ENCODE measurements at places on chromosomes 11 and 22.

- H3K4me1 ChIP-seq = no peaks in the 10 kb centered on the region
- H3K27ac ChIP-seq = no peak overlapping the region
- no peaks in the 10 kb centered on the region for H3K27me3 ChIP-seq
- no peak overlapping the region for H3K4me3 ChIP-seq
- DNase-seq = no peak
Measured at GRCh38 chr11:89433278-89433677, 57.9 kb downstream of the NOX4 start.

GRCh38 chr11:60924906-60925853, 920 bp downstream of the TMEM132A start:
- no peak overlapping the region for H3K27ac ChIP-seq
- no peak for DNase-seq
- H3K36me3 ChIP-seq = peaks cover under 1% of the 10 kb centered on the region
- H3K27me3 ChIP-seq = no peaks in the 10 kb centered on the region

- H3K36me3 ChIP-seq = no peaks in the 10 kb centered on the region
- H3K4me1 ChIP-seq = peaks cover 11% of the 10 kb centered on the region
- H3K27ac ChIP-seq = no peak overlapping the region
- no peak overlapping the region for H3K4me3 ChIP-seq
- DNase-seq = no peak
Measured at GRCh38 chr11:105181521-105181920, 42.0 kb upstream of the CARD18 start.

GRCh38 chr11:1375955-1376258, 13.8 kb upstream of the BRSK2 start:
- H3K27ac ChIP-seq = no peak overlapping the region
- H3K36me3 ChIP-seq = no peaks in the 10 kb centered on the region
- H3K4me3 ChIP-seq = no peak overlapping the region
- no peaks in the 10 kb centered on the region for H3K4me1 ChIP-seq

GRCh38 chr22:40624770-40625169, 11.7 kb downstream of the MRTFA start:
- peaks cover 50% of the 10 kb centered on the region for H3K4me1 ChIP-seq
- no peak overlapping the region for H3K27ac ChIP-seq
- no peaks in the 10 kb centered on the region for H3K27me3 ChIP-seq
- no peak overlapping the region for H3K4me3 ChIP-seq

GRCh38 chr11:109794501-109794900, 298.7 kb upstream of the ZC3H12C start:
- H3K4me3 ChIP-seq = no peak overlapping the region
- DNase-seq = no peak

- no peak for DNase-seq
- peaks cover 69% of the 10 kb centered on the region for H3K4me1 ChIP-seq
- H3K27ac ChIP-seq = peak overlapping the region; percentile 39
- H3K4me3 ChIP-seq = no peak overlapping the region
- H3K36me3 ChIP-seq = peaks cover 11% of the 10 kb centered on the region
Measured at GRCh38 chr22:46159212-46159611, 8.9 kb downstream of the PPARA start.

- H3K27me3 ChIP-seq = no peaks in the 10 kb centered on the region
- no peak overlapping the region for H3K4me3 ChIP-seq
- DNase-seq = no peak
- no peaks in the 10 kb centered on the region for H3K36me3 ChIP-seq
Measured at GRCh38 chr11:126392633-126393013, 37.1 kb downstream of the ST3GAL4 start.

DNA sequence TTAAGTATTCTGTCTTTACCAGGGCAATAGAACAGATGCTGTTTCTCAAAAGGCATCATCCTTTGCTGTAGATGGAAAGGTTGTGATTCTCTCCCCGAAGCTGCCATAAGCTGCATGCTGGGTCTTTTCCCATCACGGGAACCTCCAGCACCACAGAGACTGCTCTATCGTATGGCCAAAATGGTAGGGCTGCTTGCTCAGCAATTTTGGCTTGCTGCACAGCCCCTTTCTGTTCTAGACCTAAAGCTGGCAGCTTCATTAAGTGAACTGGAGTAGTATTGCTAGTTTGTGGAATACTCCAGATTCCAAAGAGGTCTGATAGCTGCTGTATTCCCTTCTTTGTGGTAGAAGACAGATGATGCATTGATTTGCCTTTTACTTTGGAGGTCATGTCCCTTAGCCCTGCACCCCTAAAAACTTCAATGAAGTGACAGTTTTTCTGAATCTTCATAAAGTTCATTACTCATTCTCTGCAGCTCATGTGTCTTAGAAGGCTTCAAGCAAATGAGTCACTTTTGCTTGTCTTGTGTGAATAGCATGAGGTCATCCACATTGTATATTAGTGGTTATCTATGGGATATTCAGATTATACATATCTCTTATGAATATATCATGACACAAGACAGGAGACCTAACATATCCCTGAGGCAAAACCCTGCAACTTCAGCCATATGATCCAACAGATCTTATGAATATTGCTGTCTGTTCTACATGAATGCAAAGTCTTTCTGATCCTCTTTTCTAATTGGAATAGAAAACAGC, 245.3 kb downstream of the FAM76B start:
- H3K27me3 ChIP-seq = peaks cover 2% of the 10 kb centered on the region
- no peaks in the 10 kb centered on the region for H3K4me1 ChIP-seq
- no peak overlapping the region for H3K27ac ChIP-seq

DNA sequence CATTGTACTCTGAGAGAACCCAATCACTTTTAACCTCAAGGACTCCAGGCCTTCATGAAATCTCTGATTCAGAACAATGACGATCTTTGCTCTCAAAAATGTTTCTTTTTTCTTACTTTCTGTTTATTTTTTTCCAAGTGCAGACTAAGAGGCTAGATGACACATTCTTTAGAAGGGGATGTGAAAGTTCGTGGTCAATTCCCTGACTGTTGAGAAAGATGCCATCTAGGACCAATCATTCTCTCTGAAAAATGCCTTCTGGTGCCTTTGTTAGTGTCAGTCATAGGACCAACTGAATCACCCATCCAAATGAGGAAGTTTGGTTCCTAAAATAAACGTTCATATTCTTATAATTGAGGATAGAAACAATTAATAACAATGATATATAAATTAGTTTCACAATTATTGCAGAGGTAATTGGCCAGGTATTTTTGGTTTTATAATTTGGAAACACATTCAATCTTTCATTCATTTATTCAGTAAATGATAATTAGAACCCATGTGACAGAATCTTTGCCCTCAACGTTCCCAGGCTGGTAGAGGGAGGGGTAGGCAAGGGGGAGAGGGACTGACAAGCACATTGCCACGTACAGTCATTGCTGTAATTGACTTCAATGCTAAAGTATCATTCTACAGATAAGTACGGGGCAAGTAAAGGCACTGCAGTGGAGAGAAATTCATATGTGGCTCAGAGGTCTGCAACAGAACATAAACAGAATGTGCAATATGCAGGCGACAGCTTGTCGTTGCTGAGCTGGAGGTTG, 333.4 kb upstream of the MPPED2 start:
- no peaks in the 10 kb centered on the region for H3K27me3 ChIP-seq
- no peaks in the 10 kb centered on the region for H3K4me1 ChIP-seq
- no peak overlapping the region for H3K27ac ChIP-seq

DNA sequence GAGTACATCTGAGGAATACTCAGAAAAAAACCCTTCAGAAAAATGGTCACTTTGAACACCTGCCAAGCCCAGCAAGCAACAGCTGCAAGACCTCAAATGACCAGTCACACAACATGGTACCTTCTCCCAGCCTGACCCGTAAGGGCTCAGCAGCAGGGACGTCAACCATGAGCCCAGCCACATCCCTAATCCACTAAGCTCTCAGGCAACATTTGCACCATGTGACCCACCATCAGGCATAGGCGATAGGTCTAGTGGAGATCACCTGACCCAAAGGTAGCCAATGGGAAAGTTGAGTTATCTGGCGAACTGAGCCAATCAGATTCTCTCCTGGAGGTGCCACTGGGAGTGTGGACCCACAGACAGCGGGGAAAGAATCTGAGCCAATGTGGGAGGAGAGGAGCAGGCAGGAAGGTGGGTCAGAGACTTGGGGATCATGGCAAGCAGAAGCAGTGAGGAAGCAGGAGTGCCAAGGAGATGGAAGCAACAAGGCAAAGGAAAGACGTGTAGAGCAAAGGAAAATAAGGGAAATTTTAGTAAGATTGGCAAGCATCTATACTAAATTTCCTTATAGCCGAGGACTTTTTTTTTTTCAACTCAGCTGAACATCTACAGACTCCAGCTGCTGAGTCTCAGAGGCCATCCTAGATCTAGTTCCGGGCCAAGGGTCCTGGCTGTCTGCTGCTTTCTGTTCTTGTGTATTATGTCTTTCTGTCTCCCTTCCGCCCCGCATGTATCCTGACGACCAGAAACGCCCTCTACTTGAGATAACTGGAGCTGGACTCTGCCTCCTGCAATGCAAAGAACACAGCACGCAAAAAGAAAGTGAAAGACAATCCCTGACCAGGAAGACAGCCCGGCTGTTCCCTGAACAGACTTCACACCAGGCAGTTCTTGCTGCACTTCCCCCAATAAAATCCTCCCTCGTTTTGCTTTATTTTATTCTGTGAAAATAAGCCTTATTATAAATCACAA, 11.0 kb upstream of the PLAAT2 start:
- peaks cover 33% of the 10 kb centered on the region for H3K4me1 ChIP-seq
- H3K27ac ChIP-seq = peak overlapping the region; percentile 85
- no peaks in the 10 kb centered on the region for H3K27me3 ChIP-seq
- H3K4me3 ChIP-seq = peak overlapping the region; percentile 44
- peak; percentile 78 for DNase-seq

GRCh38 chr11:29243616-29244015, 773.2 kb downstream of the KCNA4 start:
- H3K27ac ChIP-seq = no peak overlapping the region
- DNase-seq = no peak
- no peaks in the 10 kb centered on the region for H3K4me1 ChIP-seq
- no peak overlapping the region for H3K4me3 ChIP-seq

- H3K27ac ChIP-seq = no peak overlapping the region
- DNase-seq = no peak
- no peak overlapping the region for H3K4me3 ChIP-seq
- H3K4me1 ChIP-seq = no peaks in the 10 kb centered on the region
Measured at GRCh38 chr11:15794361-15795150, 561.8 kb downstream of the SOX6 start.

DNA sequence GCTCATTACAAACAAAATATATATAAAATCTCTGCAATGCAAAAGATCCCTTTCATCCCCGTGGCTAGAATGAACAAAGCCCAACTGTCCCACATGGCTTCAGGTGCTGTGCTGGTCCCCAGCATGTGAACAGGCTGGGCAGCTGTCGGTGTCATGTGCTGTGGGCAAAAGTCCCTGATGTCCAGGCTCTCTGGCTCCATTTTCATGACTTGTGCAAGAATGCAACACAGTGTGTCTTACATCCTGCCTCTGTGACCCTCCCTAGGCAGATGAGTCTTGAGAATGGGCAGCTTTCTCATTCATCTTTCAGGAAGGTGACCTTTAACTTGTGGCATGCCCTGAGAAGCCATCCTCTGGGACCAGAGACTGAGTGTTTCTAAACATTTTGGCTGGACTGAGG, 14.5 kb downstream of the GUCD1 start:
- no peak for DNase-seq
- H3K27ac ChIP-seq = no peak overlapping the region
- H3K27me3 ChIP-seq = no peaks in the 10 kb centered on the region
- H3K4me3 ChIP-seq = no peak overlapping the region
- H3K36me3 ChIP-seq = peaks cover 38% of the 10 kb centered on the region
- peaks cover 11% of the 10 kb centered on the region for H3K4me1 ChIP-seq

GRCh38 chr11:117851106-117851505, 25.4 kb downstream of the FXYD6 start:
- H3K36me3 ChIP-seq = no peaks in the 10 kb centered on the region
- H3K27me3 ChIP-seq = peaks cover 1% of the 10 kb centered on the region
- no peak overlapping the region for H3K4me3 ChIP-seq
- DNase-seq = no peak
- H3K4me1 ChIP-seq = no peaks in the 10 kb centered on the region
- H3K27ac ChIP-seq = no peak overlapping the region

GRCh38 chr22:30416403-30416802, 9.2 kb upstream of the MTFP1 start:
- H3K27me3 ChIP-seq = no peaks in the 10 kb centered on the region
- H3K4me3 ChIP-seq = no peak overlapping the region
- no peak overlapping the region for H3K27ac ChIP-seq
- peak; percentile 70 for DNase-seq
- peaks cover 61% of the 10 kb centered on the region for H3K4me1 ChIP-seq
- peaks cover 36% of the 10 kb centered on the region for H3K36me3 ChIP-seq

GRCh38 chr11:85965202-85965601, 103.7 kb downstream of the PICALM start:
- DNase-seq = no peak
- peaks cover 57% of the 10 kb centered on the region for H3K36me3 ChIP-seq
- no peak overlapping the region for H3K4me3 ChIP-seq
- 0 out of 2 replicates have a peak, but pooled peaks cover under 1% of the 10 kb centered on the region for H3K4me1 ChIP-seq

DNA sequence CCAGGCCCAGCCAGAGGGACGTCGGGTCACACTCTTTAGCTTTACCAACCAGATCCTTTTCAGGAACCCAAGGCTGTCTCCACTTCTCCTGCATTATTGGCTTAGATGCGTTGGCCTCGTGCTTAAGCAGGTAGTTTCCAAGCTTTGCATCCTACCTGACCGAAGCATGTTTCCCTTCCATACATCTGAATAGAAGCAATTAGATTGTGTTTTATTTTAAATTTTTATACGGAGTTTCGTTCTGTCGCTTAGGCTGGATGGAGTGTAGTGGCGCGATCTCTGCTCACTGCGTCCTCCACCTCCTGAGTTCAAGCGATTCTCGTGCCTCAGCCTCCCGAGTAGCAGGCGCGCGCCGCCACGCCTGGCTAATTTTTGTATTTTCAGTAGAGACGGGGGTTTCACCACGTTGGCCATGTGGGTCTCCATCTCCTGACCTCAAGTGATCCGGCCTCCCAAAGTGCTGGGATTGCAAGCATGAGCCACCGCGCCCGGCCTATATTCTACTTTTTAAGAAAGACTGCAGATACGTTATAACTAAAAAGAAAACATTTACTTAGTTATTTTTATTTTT, 677 bp downstream of the DYNC2H1 start:
- DNase-seq = no peak
- H3K27ac ChIP-seq = no peak overlapping the region
- H3K4me3 ChIP-seq = peak overlapping the region; percentile 70
- H3K4me1 ChIP-seq = peaks cover 16% of the 10 kb centered on the region
- no peaks in the 10 kb centered on the region for H3K36me3 ChIP-seq
- no peaks in the 10 kb centered on the region for H3K27me3 ChIP-seq

DNA sequence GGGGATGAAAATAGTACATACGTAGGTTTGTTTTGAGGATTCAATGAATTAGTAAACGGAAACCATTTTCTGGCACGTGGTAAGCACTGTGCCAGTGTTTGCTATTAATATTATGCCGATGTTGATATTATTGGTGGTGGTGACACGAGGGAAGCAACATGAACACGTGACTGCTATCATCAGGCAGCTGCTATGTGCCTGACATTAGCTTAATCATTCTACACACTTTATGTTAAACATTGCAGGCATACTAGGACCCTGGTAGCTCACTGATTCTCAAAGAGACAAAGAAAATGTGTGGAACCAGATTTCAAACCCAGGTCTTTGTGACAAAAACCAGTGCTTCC, 656 bp downstream of the SRRD start:
- H3K4me3 ChIP-seq = peak overlapping the region; percentile 91
- peak overlapping the region; percentile 91 for H3K27ac ChIP-seq
- H3K36me3 ChIP-seq = peaks cover 16% of the 10 kb centered on the region
- no peak for DNase-seq
- H3K4me1 ChIP-seq = peaks cover 70% of the 10 kb centered on the region

- H3K4me3 ChIP-seq = no peak overlapping the region
- no peaks in the 10 kb centered on the region for H3K4me1 ChIP-seq
- DNase-seq = no peak
- H3K27me3 ChIP-seq = no peaks in the 10 kb centered on the region
Measured at GRCh38 chr11:20235164-20235563, 74.9 kb upstream of the DBX1 start.

All from HepG2 (cell line).